ENCODE measurements at places on chromosomes 12 and 14.

- no peak for DNase-seq
These were observed 202.5 kb upstream of the DDHD1 start for GRCh38 chr14:53355581-53356112.

GRCh38 chr14:32633224-32633859 lies 304.2 kb downstream of the AKAP6 start:
- DNase-seq: no peak

GRCh38 chr14:31696378-31696777 lies 135.2 kb downstream of the NUBPL start:
- DNase-seq: no peak

GRCh38 chr12:110676171-110676570 lies 12.7 kb downstream of the HVCN1 start:
- DNase-seq: no peak

DNA sequence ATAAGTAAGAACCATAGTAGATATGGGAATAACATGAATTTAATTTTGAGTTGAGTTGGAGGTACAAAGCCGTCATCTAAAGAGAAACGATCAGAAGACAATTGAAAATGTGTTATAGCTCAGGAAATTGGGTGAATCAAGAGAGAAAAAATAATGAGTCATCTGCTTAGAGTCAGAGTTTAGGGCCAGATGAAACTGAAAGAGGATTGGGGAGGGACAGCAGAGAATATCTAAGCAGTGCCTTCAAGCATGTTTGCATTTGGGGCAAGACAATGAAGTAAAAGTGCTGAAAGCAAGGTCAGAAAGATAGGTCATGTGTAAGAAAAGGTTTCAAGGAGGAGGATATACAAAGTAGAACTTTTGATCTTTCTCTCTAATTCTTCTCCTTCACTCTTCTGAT lies 49.4 kb downstream of the SLC15A5 start:
- DNase-seq: no peak

GRCh38 chr12:64451687-64452558 lies at the start of gene TBK1:
Gene TBK1 (plus strand): TSS chr12:64452120. CDS start chr12:64455871, 3,751 bp downstream.
- peak; percentile 72 for DNase-seq

GRCh38 chr14:87754520-87755223 lies 238.3 kb downstream of the GALC start:
- DNase-seq: no peak

GRCh38 chr14:80627745-80628144 lies 313.8 kb downstream of the CEP128 start:
- no peak for DNase-seq

GRCh38 chr12:104369708-104370107 lies 66.2 kb downstream of the EID3 start:
- DNase-seq: no peak

DNA sequence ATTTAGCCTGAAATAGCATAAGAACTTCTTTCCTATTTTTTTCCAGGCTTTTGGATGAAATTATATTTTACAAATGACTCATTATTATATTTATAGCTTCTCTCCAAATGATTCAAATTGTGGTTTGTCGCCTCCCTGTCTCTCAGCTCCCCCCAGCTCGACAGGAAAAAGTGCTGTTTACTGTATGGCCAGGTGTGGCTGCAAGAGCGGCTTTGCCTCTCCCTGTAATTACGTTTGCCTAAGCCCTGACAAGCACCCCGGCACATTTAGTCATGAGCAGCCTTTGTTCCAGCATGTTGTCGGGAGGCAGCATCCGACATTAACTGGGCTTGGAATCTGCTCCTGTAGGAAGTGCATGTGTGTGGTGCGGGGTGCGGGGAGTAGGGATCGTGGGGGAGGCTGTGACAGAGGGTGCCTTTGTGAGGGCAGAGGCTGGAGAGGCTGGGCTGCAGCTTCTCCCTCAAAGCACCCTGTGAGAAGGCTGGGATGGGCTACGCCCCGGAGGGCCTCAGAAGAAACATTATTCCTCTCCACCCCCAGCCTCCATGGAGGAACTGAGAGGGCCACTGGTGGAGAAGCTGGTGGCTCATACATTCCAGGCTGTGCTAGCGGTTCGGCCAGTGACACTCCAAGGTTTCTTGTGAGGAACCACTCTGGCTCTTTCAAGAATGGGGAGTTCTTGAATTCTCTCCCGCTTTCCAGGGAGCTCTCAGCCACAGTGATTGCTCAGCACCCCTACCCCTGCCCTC lies 42.1 kb upstream of the CTDSP2 start:
- no peak for DNase-seq

DNA sequence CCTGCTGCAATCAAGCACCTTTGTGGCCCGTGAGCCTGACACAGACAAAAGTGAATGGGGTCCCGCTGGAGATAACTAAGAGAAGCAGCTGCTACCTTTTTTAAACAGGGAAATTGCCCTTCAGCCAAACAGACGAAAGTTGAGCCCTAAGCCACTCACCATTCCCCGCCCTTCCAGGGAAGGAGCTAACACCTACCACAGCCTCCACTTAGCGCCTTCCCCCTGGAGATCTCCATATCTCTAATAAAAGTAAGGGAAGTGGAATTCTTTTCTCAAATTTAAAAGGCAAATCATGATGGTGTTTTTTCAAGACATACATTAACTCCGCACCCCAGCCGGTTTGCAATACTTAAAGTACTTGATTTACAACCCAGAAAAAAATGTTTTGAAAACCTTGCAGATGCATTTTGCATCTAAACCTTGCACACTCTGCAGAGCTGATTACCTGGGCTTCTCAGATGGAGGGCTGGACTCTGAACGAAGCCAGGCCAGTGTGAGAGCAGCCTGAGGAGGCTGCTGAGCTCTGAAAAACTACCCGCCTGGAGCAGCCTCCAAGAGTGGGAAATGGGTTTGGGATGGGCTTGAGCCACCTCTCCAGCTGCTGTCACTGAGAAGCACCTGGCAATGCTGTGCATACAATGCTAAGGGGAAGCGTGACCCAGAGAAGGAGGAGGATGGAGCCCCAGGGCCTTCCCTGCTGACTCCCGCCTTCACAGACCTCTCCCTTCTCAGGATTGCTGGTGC lies 10.0 kb downstream of the NUAK1 start:
- DNase-seq: no peak

DNA sequence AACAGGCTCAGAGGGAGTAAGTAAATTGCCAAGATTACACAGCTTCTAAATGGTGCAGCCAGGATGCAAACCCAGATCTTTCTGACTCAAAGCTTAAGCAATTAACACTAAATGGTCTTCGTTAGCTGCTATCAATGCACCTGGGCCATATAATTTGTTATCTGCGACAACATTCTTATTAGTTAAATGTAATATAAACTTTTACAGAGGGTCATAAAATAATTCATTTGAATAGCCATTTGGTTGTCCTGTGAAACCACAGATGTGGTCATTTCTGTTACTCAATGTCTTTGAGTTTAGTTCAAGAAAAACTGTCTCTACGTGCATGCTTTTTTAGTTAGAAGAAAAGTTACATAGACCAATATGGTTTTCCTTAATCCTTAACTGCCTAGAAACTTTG lies 22.1 kb upstream of the NAP1L1 start:
- no peak for DNase-seq

DNA sequence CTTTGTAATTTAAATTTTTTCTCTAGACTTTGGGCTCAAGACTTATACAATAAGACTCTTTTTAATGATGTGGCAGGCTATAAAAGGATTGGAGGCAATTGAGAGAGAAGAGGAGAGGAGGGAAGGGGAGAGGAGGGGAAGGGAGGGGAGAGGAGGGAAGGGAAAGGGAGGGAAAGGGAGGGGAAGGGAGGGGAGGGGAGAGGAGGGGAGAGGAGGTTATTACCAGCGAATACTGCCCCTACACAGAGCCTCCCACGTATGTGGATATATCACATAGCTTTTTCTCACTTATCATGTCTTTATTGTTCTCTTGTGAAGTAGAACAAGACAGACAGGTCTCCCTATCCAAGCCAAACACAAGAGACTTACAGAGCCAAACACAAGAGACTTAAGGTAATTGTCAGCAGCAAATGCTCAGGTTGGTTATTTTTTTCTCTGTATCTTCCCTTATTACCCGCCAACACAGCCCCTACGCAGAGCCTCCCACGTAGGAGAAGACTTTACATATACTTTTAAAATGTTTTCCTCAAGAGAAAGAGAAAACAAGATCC lies 63.1 kb downstream of the DRAM1 start:
- no peak for DNase-seq

GRCh38 chr14:23066855-23067744 lies 9.8 kb upstream of the CDH24 start:
- no peak for DNase-seq

DNA sequence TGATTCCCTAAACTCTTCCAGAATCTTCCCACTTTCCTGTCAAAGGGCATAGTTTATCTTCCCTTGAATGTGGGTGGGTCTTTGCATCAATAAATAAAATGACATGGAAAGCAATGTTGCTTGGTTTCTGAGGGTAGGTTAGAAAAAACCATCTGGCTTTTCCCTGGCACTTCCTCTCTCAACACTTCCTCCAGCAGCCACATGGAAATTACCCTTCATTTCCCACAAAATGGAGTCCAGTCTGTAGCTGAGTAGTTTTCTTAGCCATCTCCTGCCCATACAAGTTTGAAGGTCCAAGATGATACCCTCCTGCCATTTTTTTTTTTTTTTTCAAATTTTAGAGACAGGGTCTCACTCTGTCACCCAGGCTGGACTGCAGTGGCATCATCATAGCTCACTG lies 11.1 kb upstream of the NDUFA12 start:
- no peak for DNase-seq

- DNase-seq: no peak
These were observed 29.4 kb downstream of the PLEKHG7 start for GRCh38 chr12:92732216-92732615.

- no peak for DNase-seq
These were observed 215.4 kb upstream of the DCN start for GRCh38 chr12:91397866-91398532.

GRCh38 chr14:91349481-91350074 lies 68.0 kb downstream of the CCDC88C start:
- DNase-seq: no peak

DNA sequence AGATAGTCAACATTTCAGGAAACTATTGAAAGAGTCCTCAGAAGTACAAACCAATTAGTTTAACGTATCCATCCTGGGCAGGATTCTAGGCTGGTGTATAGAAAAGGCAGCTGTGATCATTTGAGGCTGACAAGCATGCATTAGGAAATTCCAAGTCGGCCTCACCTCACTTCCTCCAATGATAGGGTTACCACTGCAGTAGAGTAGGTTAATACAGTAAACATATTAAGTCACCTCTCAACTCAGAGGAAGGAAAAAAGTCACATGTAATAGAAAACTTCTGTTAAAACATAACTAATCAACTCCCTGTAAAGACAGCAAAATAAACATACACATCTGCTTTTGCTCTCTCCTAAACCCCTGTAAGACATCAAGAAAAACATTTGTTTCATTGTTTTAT lies 33.5 kb downstream of the MED13L start:
- no peak for DNase-seq

DNA sequence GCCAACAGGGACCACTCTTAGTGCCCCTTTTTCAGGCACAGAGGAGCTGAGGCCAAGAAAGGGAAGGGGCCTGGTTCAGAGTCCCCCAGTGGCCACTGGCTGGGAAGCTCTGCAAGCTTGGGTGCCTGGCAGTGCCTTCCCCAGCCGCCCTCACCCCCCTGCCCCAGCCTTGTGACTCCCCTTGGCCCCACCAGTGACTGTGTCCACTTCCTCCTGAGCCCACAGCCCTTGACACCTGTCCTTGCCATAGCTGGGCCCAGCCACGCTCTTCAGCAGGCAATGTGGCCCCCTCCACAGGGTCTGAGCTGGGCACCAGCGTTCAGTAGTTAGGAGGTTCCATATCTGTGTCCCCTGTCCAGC lies 19.0 kb upstream of the C14orf180 start:
- DNase-seq: no peak

DNA sequence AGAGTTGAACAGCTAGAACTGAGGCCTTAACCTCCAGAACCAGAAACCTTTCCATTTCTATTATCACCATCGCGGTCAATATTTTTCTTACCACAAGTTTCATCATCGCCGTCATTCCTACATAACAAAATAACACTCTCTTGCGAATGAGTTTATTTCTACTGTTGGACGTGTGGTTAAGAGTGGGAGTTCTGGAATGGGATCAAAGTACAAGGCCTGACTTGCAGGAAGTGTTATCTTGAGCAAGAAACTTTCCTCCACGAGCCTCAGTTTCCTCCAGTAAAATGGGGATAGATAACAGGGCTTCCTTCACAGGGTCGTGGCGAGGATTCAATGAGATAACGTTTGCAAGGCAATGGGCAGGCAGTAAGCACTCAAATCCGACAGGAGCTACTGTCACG lies 652 bp downstream of the SART3 start:
- DNase-seq: no peak

DNA sequence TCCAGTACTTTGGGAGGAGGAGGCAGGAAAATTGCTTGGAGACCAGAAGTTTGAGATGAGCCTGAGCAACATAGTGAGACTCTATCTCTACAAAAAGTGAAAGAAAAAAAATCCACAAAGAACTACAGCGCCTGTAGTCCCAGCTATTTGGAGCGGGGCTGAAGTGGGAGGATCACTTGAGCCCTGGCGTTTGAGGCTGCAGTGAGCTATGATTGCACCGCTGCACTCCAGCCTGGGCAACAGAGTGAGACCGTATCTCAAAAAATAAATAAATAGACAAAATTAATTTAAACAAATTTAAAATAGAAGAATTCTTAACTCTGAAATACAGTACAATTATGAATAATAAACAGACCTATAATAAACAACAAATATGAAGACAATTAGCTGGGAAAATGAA lies 40.9 kb downstream of the ATL1 start:
- no peak for DNase-seq

- DNase-seq: no peak
These were observed 31.6 kb upstream of the FRS2 start for GRCh38 chr12:69438539-69438938.

DNA sequence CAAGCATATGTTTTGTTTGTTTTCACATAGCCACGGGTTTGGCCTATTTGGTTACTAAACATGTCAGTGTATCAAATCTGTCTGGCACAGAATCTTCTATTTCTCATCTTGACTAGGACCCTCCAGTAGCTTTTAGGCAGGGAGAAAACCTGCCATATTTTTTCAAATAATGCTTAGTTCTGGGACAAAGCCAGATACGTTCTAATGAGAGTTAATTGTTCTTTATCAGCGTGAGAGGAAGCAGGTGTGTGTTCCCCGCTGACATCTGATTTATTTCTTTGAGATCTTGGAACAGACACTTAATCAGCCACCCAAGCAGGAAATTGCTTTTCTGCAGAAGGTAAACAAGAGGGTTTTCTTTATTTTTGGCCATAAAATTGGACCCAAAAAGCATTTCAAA lies 54.8 kb downstream of the GOLGA5 start:
- no peak for DNase-seq

All from stimulated activated CD8-positive, alpha-beta memory T cell treated with anti-CD3 and anti-CD28 coated beads, Interleukin-15, amount 100 ng/mL, for 48 hours (primary cell).